ENCODE measurements at places on chromosomes 7 and 10. TPM values are rescaled to one million over a fixed set of nuclear protein-coding genes. Genes with fewer than 3 reads are reported as not detected.

- no peak for DNase-seq
- H3K27me3 ChIP-seq, result no peaks in the 10 kb centered on the region
- no peak overlapping the region for H3K4me3 ChIP-seq
- no peak overlapping the region for H3K27ac ChIP-seq
- no peaks in the 10 kb centered on the region for H3K4me1 ChIP-seq
- H3K36me3 ChIP-seq, result no peaks in the 10 kb centered on the region
Observed at GRCh38 chr7:82961240-82961639, 201.4 kb downstream of the PCLO start.

DNA sequence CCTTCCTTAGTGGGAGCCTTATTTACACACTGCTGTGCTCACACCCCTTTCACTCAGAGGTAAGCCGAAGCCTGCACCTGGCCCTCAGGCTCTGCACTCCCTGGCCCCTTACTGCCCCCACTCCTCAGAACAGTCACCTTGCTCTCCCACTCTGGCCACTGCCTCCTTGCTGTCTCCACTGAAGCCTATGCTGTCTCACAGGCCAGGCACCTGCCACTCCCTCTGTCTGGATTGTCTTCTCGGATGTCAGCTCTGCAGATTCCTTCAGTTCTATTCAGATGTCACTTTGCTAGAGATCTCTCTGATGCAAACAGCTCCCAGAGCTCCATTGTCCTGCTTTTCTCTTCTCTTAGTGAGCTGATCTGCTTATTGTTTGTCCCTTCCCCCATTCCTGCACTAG is 390.7 kb downstream of the DPP6 start:
- no peak overlapping the region for H3K4me3 ChIP-seq
- H3K36me3 ChIP-seq, result no peaks in the 10 kb centered on the region
- no peak for DNase-seq
- H3K27me3 ChIP-seq, result no peaks in the 10 kb centered on the region

- H3K4me1 ChIP-seq, result no peaks in the 10 kb centered on the region
- no peaks in the 10 kb centered on the region for H3K36me3 ChIP-seq
- no peaks in the 10 kb centered on the region for H3K27me3 ChIP-seq
- no peak overlapping the region for H3K4me3 ChIP-seq
- no peak overlapping the region for H3K27ac ChIP-seq
- DNase-seq, result no peak
Observed at GRCh38 chr10:77500754-77501151, 136.9 kb downstream of the KCNMA1 start.

DNA sequence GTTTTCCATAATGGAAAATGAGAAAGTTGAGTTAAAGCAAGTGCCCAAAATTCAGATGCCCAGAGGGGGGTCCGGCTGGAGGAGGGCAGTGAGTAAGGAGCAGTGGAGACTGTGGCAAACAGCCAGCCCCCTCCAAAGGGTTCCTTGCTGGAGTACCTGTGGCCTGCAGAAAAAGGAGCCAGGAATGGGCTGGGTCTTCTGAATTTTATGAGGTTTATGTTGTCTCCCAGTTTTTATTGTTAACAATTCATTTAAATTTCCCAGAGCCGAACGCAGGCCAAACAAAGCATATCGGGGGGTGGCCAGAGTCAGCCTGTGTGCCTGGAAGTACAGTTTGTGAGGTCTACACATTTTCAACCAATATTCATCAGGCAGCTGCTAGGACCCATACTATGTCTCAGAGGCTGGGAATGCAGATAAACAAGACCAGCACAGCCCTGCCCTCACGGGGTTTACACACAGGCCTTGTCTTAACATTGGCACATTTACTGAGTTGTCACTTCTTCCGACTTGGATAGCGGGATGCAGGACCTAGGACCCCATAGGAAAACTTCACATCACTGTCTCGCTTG is 12.9 kb upstream of the CSGALNACT2 start:
- no peaks in the 10 kb centered on the region for H3K27me3 ChIP-seq
- no peak overlapping the region for H3K27ac ChIP-seq
- H3K36me3 ChIP-seq, result no peaks in the 10 kb centered on the region
- H3K4me3 ChIP-seq, result no peak overlapping the region

Gene SUN3
- not detected for total RNA-seq

Gene FGFBP3
- total RNA-seq, result 1.5 TPM

Gene LAMB1
- 100 TPM for total RNA-seq

Gene ELMO1
- 86.1 TPM for total RNA-seq

Gene ST7
- total RNA-seq, result 48.7 TPM

DNA sequence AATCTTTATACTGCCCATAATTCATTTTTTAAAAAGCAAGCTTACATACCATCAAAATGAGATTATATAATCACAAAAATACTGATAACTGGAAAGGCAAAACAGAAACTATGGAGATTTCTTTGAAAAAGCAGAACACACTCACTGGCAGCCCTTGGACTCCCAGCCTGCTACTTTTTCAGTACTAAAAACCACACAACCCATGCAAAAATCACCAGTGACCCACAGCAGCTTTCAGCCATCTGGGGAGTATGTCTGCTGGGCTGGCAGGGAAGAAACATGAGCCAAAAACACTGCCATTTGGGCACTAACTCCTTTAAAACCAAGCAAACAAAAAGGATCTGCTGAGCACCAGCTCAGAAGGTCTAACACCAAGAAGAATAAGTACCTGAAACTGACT is 80.0 kb upstream of the DDC start:
- H3K27me3 ChIP-seq, result no peaks in the 10 kb centered on the region
- H3K27ac ChIP-seq, result no peak overlapping the region
- DNase-seq, result no peak
- peaks cover 7% of the 10 kb centered on the region for H3K4me1 ChIP-seq
- H3K4me3 ChIP-seq, result no peak overlapping the region

Data from upper lobe of left lung (tissue), 6 donors.